Stimulated activated CD8-positive, alpha-beta memory T cell treated with anti-CD3 and anti-CD28 coated beads, Interleukin-7, amount 100 ng/mL, for 24 hours (primary cell): ENCODE measurements at places on chromosomes 3 and 15.

DNA sequence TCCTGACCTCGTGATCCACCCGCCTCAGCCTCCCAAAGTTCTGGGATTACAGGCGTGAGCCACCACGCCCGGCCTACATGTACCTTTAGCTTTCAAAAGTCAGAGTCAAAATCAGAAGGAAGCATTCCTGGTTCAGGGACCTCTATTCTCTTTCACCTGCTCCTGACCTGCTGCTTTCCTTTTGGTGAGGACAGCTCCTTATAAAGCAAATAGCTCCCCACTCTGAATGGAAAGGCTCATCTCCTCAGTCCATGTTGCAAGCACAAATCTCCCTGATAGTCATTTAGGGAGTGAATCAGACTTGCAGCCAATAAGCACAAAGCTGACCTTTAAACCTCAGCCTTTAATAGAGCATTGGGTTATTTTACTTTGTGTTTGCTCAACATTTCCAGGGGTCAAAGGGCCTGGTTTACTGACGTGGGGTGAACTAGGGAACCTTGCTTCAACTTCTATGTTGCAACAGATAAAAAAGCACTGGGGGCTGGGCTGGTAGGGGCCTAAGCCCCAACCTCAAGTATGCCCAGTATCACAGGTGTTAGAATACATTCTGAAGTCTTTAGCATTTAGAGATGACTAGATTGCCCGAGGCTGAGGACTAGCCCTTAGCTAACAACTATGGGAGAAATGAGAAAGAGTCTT, 43.1 kb downstream of the THRB start:
- no peak for DNase-seq

- no peak for DNase-seq
Measured at GRCh38 chr3:30370681-30371271, 235.6 kb upstream of the TGFBR2 start.

- DNase-seq, result no peak
Measured at GRCh38 chr3:141266797-141267555, 35.4 kb downstream of the PXYLP1 start.

DNA sequence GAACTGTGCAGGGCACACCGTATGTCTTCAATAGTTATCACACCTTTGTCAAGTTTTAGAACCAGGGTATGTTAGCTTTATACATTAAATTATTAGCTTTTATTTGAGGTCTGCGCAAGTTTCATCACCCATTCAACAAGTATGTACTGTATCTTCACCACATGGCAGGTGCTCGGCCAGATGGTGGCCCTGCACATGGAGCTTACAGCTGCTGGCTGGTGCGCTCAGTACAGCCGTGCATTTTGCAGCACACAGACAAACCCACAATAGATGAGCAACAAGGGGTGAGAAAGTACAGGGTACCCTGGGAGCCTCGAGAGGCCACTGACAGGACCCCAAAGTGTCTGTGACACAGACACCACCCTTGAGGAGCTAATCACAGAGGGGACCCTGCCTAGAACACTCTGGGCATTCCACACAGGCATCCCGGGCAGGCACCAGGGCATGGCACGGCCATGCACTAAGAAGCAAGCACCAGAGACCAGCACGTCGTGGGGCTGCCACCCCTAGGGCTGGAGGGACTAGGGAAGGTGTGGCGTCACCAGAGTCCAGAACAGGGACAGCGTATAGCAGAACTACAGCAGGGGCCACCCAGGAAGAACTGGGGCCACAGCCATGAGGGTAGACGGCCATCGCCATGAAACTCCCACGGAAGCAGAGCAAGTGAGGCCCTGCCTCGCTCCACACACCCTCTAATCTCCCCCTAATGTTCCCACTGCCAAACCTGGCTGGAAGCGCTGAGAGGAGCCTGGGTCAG, 27.4 kb downstream of the ZXDC start:
- DNase-seq, result no peak

GRCh38 chr15:63902671-63903035, 68.9 kb upstream of the HERC1 start:
- DNase-seq, result no peak

GRCh38 chr15:59887211-59887610, 116.9 kb upstream of the FOXB1 start:
- no peak for DNase-seq

- DNase-seq, result no peak
Measured at GRCh38 chr3:45794177-45794560, 2.2 kb downstream of the SLC6A20 start.

- DNase-seq, result no peak
Measured at GRCh38 chr15:68909601-68910100, 20.7 kb upstream of the SPESP1 start.

DNA sequence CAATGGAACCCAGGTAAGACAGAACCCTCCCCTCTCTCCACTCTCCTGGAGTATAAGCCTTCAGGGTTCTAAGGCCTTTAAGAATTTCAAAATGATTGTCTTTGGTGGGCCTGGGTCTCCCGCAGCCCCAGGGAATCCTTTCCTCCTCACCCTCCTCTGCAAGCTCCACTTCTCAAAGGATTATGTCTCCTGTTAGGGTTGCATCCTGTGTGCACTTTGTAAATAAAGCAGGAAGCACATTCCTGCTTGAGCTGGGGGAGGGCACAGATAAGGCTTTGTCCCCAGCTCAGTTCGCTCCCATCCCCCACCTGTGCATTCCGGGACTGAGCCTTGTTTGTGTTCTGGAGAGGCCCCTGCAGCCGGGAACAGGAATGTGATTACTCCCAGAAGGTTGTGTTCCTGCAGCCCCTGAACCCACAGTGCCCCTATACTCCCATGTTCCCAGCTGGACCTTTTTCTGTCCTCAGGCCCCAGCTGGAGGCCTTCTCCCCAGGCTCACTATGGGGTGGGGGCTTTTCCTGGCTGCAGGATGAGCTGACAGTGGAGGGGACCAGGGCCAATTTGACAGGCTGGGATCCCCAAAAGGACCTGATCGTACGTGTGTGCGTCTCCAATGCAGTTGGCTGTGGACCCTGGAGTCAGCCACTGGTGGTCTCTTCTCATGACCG, 9.5 kb downstream of the TYRO3 start:
- no peak for DNase-seq

- DNase-seq, result no peak
Measured at GRCh38 chr3:4805662-4806061, 173.6 kb upstream of the BHLHE40 start.

DNA sequence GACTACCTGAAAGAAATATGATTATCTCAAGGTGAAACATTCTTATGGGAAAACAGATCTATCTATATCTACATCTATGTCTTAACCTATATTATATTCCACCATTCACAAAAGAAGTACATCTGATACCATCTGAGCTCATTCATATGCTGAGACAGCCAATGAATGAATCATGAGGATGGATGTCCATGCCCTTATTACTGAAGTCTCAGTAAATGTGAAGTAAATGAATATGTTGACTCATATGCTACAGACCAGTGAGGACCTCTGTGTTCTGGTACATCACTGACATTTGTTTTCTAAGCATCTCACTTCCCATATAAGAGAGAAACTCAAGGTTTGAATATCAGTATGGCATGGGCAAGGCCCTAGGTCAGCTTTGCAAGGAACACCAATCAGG, 311.2 kb upstream of the TMC3 start:
- DNase-seq, result no peak

GRCh38 chr3:120928991-120929390, 21.0 kb downstream of the STXBP5L start:
- DNase-seq, result no peak

GRCh38 chr3:109731639-109732473, 394.5 kb upstream of the DPPA4 start:
- peak; percentile 15 for DNase-seq

DNA sequence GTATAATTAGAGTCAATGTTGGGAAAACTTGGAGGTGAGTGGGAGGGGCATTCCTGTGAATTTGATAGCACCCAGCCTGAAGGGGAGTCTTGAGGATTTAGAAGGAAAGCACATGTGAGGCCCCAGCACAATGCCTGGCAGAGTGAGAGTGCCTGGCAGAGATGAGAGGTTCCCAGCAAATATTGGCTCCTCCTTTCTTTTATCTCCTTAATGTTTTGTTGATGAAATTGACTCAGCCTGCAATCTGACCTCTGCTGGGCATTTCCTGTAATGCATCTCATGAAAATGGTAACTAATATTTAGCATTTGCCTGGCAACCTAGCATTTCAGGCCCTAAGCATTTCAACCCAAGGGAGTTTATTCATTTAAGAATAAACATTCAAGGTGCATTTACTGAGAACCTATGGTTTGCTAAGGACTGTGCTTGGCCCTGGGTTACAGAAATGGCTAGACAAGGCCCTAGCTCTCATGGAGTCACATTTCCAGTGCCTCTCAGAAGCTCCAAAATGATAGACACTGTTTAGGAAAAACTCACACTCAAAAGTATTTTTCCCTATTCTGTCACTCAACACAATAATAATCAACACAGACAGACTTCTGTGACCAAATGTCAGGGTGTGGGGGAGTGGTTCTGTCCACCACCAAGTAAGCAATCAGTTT, 19.0 kb downstream of the PDHB start:
- peak; percentile 6 for DNase-seq
